H54 (cell line): ENCODE measurements at places on chromosomes 5 and 9.

DNA sequence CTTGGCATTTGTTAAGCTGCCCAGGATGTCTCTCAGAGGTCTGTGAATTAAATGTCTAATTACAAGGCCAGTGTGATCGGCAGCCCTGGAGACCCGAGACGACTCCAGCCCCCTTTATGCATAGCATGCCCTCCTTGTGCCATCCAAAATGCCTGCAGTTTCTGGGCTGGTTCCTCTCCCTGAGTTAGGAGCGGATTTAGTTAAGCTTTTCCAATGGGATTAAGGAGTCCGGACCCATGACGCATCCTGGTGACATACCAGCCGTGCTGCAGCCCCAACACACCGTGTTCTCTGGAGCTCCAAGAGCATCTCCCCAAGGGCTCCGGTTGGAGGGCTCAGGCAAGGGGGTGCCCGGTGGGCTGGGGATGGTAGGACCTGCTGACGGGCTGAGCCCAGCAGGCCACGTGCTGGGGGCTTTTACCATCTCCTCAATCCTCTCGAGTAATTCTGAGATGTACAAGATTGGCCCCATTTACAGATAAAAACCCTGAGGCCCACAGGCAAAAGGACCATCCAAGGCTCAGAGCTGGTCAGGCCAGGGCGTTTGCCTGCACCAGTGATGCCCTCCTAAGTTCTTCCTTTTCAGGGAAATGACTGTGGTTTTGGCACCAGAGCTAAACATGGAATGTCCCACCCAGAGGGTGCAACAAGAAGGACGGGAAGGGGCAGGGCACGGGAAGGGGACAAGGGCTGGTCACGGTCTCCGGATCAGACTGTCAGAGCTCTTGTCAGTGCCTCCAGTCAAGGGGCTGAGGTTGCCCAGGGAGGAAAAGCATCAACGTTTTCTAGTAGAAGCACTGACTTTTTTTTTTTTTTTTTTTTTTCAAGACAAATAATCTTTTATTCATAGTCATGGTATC lies 82.6 kb upstream of the PHYKPL start:
- DNase-seq: no peak

DNA sequence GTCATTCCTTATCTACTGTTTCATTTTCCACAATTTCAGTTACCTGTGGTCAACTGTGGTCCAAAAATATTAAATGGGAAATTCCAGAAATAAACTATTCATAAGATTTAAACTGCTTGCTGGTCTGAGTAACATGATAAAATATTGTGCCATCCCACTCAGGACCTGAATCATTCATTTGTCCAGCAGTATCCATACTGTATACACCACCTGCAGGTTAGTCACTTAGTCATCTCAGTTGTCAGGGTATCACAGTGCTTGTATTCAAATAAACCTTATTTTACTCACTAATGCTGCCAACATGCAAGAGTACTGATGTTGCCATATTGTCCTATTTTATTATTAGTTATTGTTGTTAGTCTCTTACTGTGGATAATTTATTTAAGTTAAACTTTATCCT lies 139.7 kb downstream of the FBXO4 start:
- DNase-seq: no peak

- no peak for DNase-seq
Observed at GRCh38 chr5:38445374-38446028, 110.9 kb downstream of the LIFR start.

GRCh38 chr5:43675357-43675756 lies 72.4 kb downstream of the NNT start:
- DNase-seq: no peak

DNA sequence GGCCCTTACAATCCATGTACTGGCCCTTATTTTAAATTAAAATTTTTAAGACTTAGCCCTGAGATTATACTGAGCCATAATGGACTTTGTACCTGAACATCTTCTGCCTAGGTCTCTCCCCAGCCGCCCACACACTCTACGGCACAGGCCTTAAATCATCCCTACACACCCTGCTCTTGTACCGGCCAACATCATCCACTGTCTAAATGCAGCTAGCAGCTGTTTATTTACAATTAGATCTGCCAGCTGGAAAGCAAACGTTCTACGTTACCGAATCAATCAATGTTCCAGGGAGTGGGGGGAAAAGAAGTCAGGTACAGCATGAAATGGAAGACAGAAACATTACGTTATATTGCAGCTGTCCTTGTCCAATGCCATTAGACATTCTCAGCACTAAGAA lies 88.4 kb upstream of the GRAMD2B start:
- DNase-seq: no peak

DNA sequence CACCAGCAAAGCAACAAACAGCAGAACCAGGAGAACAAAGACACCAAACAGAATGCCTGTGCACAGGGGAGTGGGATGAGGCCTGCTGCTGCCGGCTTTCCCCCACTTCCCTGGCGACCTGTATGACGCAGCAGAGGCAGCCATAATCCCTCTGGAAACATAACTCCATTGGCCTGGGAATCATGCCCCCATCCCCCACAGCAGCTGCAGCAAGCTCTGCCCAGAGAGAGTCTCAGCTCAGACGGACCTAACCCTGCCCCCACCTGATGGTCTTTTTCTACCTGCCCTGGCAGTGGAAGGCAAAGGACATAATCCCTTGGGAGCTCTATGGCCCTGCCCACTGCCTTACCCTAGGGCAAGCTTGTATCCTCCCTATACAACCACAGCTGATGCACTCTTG lies 81.8 kb upstream of the FANCC start:
- no peak for DNase-seq

DNA sequence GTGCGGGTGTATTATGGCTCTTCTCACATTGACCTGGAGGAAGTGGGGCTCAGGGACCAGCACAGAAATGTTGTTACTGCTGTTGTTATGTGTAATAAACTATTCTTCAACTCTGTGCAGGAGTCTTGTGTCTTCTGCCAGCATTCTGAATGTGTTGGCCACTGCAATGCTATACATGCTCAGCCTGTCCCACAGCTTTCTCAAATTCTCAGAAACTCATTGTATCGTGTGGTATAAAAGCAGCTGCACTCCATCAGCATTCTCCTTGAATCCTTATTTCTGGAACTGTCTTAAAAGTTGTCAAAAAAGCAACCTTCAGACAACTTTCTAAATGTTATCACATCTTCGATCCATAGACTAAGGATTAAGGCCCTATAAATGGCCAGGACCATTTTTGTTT lies 72.0 kb downstream of the ZNF474 start:
- no peak for DNase-seq

- no peak for DNase-seq
Observed at GRCh38 chr9:109551651-109552050, 53.5 kb upstream of the PTPN3 start.

- DNase-seq: no peak
Observed at GRCh38 chr9:100441911-100442361, 15.0 kb downstream of the MSANTD3 start.

GRCh38 chr9:82757924-82758323 lies 305.0 kb downstream of the RASEF start:
- no peak for DNase-seq
